ENCODE measurements at places on chromosomes 2 and 18.
A peak's percentile ranks its signal among the peaks of the same experiment; 100 is the strongest.

DNA sequence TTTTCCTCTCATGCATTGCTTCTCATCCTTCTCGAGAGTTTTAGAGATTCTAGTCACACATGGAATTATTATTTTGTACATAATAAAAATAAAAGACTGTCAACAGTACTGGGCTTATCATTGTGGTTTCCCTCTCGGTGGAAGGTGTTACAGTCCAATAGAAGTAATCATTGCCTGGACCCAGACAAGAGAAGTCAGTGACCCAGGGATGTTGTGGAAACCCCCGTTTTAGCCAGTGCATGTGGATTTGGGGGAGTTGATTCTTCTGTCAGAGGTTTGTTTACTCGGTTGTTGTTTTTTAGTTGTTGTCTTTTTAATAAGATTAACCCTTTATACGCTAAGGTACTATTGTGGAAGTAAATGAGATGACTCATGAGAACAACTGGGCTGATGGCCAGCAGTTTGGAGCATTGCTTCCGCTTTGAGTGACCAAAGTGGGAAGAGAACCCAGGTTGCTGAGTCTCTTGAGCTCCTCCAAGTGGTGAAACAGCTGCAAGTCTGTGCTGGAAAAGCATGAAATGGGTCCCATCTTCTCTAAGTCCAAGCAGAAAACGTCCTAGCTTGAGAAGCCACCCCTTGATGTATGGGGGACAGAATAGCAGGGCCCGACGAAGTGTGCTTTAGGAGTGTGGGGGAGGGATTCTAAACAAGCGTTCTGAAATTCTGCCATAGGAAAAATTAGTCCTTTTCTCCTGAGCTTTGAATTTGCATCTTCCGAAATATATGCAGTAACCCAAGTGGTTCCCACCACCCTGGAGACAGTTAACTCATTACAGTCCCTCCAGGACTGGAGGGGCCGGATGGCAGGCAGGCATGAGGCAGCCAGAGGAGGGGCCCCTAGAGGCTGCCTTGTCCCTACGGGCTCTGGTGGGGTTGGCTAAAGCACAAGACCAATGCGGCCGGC lies 61.8 kb upstream of the GPR45 start:
- DNase-seq: no peak

DNA sequence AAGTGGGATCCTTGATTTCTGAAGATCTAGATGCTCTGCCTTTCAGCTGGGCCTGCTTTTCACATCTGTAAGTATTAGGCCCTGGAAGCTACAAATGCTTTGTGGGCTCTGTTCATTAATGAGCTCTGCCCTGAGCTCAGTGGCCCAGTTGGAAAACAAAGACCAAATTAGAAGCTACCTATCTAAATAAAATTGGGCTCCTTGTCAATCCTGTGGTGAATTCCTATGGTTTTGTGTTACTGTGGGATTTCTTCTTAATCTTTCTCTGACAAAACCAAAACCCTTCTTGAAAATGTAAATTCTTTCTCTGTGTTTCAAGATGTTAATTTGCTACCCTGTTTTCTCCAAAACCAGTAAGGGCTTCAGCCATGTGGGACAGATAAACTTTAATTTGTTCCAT lies 219.0 kb upstream of the HS6ST1 start:
- DNase-seq: no peak

GRCh38 chr2:188693111-188693510 lies 281.1 kb upstream of the COL3A1 start:
- no peak for DNase-seq

- DNase-seq: no peak
Observed at GRCh38 chr2:133579274-133579673, 11.0 kb upstream of the NCKAP5 start.

DNA sequence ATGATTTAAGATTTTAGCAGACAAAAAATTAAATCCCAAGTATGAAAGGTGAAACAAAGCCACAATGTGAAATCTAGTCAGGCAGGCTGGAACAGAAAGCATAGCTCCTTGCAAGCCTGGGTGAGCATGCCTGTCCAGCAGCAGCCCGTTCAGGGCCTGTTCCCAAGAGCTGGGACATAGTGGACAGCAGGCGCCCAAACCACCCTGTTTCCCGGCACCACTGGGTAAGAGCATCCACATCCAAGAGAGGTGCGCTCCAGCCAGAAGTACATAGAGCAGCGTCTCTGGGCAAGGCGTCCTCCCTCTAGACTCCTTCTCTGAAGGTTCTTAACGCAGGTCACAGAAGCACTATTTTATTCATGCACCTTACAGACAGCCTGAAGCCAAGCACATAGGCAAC lies 80.8 kb downstream of the DNER start:
- DNase-seq: no peak

GRCh38 chr2:186927185-186927866 lies 78.4 kb upstream of the ZSWIM2 start:
- no peak for DNase-seq

- DNase-seq: no peak
Observed at GRCh38 chr2:121491518-121491917, 39.2 kb upstream of the RNU4ATAC start.

DNA sequence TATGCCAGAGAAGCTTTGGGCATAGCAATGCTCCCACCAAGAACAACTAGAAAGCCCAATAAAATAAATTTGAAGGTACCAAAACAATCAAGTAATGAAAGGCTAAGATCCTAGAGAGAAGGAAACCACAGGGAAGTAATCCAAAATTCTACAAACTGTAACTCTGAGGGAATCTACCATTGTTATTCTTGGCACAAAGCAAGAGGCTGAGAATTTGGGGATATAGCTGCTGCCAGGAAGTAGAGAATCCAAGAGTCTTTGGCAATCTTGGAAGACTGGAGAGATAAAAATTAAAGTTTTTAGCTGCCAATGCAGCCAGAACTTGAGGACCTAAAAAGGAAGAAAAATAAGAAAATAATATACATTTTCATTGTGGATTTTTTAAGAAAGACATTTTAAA lies 68.5 kb downstream of the PIGN start:
- no peak for DNase-seq

- no peak for DNase-seq
Observed at GRCh38 chr2:29317077-29317517, 201.9 kb downstream of the CLIP4 start.

DNA sequence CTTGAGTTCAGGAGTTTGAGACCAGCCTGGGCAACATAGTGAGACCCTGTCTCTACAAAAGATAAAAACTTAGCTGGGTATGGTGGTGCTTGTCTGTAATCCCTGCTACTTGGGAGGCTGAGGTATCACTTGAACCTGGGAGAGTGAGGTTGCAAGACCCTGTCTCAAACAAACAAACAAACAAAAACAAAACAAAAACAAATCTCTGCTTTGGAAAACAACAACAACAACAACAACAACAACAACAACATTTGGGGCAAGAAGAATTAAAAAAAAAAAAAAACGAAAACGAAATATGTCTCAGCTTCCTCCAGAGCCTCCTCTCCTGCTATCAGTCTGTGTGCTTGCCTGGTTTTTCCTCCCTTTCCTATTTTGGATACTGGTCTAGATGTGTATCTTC lies 16.9 kb downstream of the SLC4A1AP start:
- no peak for DNase-seq

DNA sequence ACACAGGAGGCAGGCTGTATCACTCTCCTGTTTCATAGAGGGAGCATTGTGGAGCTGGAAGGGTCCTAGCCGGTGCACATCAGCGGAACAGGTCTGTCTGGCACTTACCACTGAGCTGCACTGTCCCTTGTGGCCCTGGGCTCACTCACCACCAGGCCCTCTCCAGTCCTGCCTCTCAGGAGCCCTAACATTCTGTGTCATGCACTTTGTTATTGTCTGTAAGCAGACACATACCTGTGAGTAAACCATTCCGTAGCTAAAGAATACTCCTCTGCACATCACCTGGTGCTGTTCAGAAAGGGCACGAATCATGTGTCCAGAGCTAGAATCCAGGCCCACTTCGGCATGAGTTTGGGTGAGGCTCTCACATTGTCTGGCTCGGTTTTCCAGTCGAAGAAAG lies 93.6 kb downstream of the CRIM1 start:
- no peak for DNase-seq

DNA sequence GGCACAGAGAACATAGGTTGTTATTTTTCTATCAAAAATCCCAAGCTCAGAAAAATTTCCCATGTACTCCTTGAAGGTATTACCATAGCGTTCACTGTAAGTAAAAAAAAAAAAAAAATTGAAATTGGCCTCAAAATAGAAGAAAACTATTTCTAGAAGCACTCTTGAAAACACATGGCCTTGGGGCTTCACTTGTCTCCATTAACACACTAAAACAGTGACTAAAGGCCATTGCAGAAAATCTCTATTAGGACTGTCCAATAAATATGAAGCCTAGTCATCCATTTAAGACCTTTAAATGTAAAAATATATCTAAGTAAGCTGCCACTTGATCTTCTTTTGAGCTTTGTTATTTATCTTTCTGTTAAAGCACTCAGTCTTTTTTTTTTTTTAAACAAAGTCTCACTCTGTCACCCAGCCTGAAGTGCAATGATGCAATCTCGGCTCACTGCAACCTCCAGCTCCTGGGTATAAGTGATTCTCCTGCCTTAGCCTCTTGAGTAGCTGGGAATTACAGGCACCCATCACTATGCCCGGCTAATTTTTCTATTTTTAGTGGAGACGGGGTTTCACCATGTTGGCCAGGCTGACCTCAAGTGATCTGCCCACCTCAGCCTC lies 35.8 kb downstream of the CCDC68 start:
- no peak for DNase-seq

- DNase-seq: peak; percentile 51
Observed at GRCh38 chr18:4172196-4173100, 282.7 kb downstream of the DLGAP1 start.

DNA sequence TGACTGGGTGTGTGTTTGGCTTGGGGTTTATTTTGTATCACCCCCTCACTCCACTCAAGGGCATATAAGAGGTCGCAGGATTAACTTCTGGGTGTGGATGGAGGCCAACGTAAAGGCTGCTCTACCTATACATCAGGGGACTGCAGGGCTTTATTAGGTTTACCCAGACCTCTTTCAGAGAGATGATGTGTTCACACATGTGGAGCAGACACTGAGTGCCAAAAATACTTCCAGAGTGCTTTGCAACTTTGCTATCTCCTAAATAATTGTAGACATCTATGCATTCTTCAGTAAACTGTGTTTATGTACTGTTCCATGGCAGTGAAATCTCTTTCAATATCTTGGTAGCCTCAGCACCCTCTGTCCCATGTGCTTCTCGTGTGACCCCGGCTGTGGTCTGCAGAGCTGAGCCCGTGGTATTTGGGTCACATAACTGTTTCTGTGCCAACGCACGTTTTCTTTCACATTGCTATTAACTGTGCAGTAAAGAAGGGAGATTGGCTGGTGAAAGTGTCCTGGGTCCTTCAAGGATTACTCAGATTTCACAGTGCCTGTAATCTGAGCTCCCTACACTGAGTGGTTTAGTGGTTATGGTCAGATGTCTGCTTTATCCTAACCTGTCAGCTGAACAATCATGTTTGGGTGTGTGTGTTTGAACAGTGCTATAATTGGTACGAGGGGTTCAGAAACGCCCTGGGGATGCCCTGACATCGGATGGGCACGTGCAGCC lies 208.1 kb downstream of the VAPA start:
- DNase-seq: no peak

GRCh38 chr2:219218217-219218731 lies 484 bp downstream of the ABCB6 start:
- DNase-seq: no peak

GRCh38 chr2:236866542-236867340 lies 218.9 kb upstream of the COPS8 start:
- DNase-seq: no peak

DNA sequence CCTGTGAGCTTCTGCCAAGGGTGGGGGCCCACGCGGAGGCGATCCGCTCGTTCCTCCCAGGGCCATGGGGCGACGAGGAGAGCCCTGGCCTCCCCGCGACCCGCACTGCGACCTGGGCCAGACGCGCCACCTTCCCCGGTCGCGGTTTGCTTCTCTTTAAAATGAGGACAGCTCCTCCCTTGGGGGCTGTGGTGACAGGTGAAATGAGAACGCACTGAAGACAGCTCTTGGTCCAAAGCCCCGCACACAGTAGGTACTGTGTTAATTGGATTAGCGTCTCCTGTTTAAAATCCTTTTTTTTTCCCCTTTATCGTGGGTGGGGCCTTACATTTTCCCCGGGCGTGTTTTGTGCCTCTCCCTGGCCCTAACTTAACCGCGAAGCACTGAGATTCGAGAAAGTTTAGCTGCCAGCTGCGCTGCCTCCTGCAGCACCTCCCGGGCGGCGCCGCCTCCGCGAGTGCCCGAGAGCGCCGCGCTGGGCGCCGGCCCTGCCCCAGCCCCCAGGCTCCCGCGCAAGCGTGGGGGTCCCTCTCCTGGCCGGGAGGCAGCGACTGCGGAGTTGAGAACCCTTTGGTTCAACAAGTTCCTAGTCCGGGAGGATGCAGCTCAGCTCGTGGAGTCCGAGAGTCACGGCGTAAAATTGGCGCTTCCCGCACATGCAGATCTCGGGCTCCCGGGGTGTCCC lies 1.1 kb downstream of the HPCAL1 start:
- DNase-seq: peak; percentile 48

DNA sequence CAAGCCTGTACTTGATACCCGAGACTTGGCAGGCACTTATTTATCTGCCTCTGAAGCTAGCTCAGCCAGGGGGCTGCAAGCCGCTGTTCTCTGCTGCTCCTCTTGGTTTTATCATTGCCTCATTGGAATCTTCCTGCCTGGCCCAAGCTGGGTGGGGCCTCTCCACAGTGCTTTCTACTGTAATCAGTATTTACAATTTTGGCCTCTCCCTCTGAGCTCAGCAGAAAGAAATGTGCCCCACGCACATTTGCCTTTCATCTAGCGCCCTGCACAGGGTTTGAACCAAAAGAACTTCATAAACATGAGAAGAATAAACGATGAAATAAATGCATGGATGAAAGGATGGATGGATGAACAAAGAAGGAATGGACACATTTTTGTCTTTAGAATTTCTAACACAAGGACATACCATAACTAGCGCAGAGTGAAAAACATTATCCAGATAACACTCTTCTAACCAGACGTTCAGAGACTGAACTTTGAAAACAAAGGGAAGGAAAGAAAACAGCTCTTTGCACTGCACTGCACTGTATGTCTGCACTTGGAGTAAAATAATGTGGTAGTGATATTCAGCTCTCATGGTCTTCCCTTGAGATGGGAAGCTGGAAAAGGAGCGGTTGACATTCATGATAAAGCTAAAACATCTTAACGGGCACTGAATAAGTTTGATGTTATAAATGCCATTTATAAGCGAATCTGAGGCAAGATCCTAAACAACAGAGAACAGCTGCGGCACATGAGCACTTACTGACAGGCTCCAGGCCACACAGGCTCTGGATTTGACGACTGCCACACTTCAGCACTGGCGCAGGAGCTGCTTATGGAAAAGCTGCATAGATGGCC lies 86.8 kb upstream of the SP3 start:
- DNase-seq: peak; percentile 18

- peak; percentile 6 for DNase-seq
Observed at GRCh38 chr2:206127656-206128055, 31.6 kb downstream of the NDUFS1 start.

GRCh38 chr18:13599031-13599430 lies 127.3 kb downstream of the FAM210A start:
- no peak for DNase-seq

DNA sequence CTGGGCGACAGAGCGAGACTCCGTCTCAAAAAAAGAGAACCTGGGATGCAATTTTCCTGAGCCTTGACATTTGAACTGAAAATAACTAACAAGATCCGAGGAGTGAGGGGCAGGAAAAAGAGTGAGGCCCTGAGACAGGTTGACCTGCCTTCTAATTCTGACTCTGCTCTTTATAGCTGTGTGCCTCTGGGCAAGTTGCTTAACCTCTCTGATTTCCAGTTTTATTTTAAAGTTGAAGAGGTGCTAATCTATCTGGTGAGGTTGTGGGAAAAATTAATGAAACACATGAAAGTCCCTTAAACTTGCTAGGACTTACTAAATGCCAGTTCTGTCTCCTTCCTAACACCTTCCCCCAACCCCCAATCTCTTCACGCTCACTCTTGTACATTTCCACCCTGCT lies 108.4 kb upstream of the MGAT5 start:
- DNase-seq: no peak

Measured in NCI-H1694 (cell line).